Endothelial cell of coronary artery (primary cell): ENCODE measurements at places on chromosomes 7 and 10. TPM values are rescaled to one million over a fixed set of nuclear protein-coding genes. Genes with fewer than 3 reads are reported as not detected.

The OR2A7 gene
- under 0.01 and 0.09 TPM in 2 replicates for total RNA-seq

The DRGX gene
- total RNA-seq, result not detected in 2 replicates

The EIF5AL1 gene
- 0.38 and 0.45 TPM in 2 replicates for total RNA-seq

The TMEM273 gene
- total RNA-seq, result 0.28 and 6.1 TPM in 2 replicates

The MET gene
- 61.1 and 63.3 TPM in 2 replicates for total RNA-seq

The SOSTDC1 gene
- total RNA-seq, result not detected in 2 replicates

The WEE2 gene
- 0.09 TPM in 1 of 2 replicates, not detected in the other for total RNA-seq

The STEAP1 gene
- total RNA-seq, result 8.5 and 10.8 TPM in 2 replicates

The OGDHL gene
- 0.19 and 0.99 TPM in 2 replicates for total RNA-seq

The YWHAG gene
- total RNA-seq, result 111 and 133 TPM in 2 replicates

The SLC13A1 gene
- not detected in 2 replicates for total RNA-seq

The HOXA7 gene
- 0.45 and 1.0 TPM in 2 replicates for total RNA-seq

The DMBT1 gene
- not detected in 2 replicates for total RNA-seq

The CNPY1 gene
- total RNA-seq, result not detected in 2 replicates

The ZC3HAV1 gene
- 24.0 and 38.4 TPM in 2 replicates for total RNA-seq

The TMEM213 gene
- total RNA-seq, result not detected in 2 replicates
